Stimulated activated CD4-positive, alpha-beta T cell treated with anti-CD3 and anti-CD28 coated beads, Interleukin-4, amount 100 ng/mL, for 4 hours (primary cell): ENCODE measurements at places on chromosomes 3 and 15.

- DNase-seq: no peak
These were observed 105.2 kb upstream of the NR2E3 start for GRCh38 chr15:71705151-71705550.

DNA sequence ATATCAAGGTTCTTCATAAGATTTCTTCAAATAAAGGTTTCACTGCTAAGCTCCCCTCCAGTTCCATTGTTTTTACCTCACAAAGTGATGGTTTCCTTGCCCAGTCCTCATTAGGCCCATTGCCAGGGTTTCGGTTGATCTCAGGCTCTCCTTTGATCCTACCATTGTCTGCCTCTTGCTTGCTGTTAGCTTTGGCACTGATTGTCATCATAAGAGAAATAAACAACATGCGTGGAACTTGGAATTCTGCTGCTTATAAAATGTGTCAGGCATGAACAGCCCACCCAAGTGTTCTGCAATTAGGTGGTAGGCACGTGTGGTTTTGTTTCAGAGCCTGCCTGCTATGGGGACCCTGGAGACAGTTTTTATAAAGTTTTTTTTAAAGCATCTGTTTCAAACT, 107.6 kb upstream of the BFSP2 start:
- no peak for DNase-seq

GRCh38 chr3:127822682-127823425, 539 bp upstream of the MGLL start:
- DNase-seq: no peak

DNA sequence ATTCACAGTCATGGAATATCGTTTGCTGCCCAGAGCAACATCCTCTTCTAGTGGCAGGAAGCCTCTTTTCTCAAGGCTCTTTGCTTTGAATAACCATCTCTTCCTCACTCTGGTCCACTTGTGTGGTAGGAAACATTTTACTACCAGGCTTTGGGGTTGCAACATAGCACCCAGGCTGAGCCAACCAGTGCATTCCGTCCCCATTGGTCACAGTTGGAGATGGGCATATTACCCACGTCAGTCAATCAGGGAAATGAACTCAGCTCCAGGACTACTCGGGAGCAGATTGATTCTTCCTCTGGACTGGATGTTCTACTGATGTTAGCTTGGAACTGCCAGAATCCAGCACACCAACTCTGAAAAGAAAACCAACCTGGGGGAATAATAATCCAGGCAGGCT, 4.2 kb upstream of the PEX5L start:
- DNase-seq: no peak

GRCh38 chr15:99951511-99951910, 218.3 kb upstream of the LYSMD4 start:
- no peak for DNase-seq

- no peak for DNase-seq
These were observed 2.3 kb upstream of the CCR2 start for GRCh38 chr3:46351646-46352045.

- no peak for DNase-seq
These were observed 220.9 kb downstream of the AGBL1 start for GRCh38 chr15:86300390-86301125.
